ENCODE measurements at places on chromosomes 7 and 10.

DNA sequence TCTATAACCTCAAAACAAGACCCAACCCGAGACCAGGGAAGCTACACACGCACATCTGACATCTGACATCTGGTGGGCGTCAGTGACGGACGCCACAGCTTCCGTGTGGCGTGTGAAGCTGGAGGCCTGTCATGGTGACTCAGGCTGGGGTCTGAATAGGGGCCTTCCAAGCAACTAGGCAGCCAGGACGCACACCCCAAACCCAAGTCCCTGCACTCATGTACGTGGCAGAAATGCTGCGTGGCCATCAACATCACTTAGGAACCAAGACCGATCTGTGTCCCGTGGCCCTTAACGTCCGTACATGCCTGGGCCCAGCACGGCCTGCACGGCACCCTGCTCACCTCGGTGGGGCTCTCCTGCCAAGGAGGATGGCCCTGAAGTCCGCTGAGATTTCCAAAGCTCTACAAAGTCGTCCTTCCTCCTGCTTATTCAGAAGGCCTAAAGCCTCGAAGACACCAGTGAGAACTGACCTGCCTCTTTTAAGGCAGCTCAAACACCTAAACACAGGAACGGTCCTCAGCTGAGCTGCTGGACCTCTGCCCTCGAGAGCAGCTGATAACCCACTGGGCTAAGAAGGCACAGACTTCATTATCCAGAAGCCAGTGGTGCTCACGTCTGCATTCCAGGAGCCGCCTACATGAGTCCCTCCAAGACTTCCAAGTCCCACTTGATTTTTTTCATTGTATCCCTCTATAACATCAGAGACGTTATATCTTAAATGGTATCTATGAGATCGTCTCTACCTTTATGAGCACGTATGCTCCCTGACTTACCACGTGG is 82.5 kb downstream of the DIP2C start:
- no peak for DNase-seq
- no peaks in the 10 kb centered on the region for H3K36me3 ChIP-seq
- H3K27ac ChIP-seq, result no peak overlapping the region
- H3K4me3 ChIP-seq, result no peak overlapping the region

DNA sequence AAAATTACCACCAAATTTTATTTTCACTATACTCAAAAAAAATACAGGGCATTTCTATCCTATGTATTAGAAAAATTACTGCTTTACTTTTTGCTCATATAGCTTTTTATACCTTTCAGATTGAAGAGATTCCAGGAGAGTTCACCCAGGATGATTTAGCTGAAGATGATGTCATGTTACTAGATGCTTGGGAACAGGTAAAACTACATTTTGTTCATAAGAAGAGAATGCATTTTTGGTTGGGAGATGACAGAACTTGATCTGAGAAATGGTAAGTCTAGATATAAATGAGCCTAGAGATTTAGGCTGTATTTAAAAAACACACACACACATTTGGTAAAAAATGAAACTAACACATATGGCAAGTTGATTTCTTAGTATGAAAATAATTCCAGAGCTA is 38.1 kb upstream of the ARL4A start:
- H3K36me3 ChIP-seq, result no peaks in the 10 kb centered on the region
- no peak overlapping the region for H3K4me3 ChIP-seq
- H3K27ac ChIP-seq, result no peak overlapping the region
- no peaks in the 10 kb centered on the region for H3K4me1 ChIP-seq

DNA sequence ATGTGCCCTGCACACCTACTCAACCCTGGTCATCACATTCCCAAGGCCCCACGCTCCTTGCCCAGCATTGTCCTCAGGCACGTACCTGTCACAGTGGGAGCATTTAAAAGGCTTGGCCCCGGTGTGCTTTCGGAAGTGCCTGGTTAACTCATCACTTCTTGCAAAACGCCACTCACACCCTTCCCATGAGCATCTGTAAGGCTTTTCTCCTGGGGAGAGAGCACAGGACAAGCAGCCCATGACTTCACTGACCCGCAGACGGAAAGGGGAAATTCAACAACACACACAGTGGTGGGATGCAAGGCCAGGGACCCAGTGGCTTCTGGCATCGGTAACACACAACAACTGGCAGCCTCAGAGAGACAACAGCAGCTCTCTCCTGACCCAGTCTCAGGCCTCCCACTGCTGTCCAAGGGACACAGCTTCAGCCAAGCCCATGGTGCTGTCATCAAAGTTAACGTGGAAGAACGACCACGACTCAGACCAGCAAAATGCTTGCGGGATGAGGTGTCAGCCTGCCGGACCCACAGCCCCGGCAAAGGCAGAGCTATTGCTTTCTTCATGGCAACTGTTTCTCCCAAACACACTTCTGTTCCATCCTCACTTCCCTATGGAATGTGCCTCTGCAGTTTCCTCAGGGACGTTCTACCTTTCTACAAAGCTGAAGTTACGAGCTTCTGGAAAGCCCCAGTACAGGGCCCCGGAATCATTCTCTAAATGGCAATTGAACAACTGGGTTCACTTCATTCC is 4.8 kb downstream of the KLF6 start:
- no peaks in the 10 kb centered on the region for H3K27me3 ChIP-seq
- DNase-seq, result no peak
- H3K27ac ChIP-seq, result peak overlapping the region; percentile 97
- peaks cover 91% of the 10 kb centered on the region for H3K36me3 ChIP-seq
- H3K4me3 ChIP-seq, result peak overlapping the region; percentile 91
- peaks cover 70% of the 10 kb centered on the region for H3K4me1 ChIP-seq

GRCh38 chr10:15325243-15325943 is 45.7 kb downstream of the FAM171A1 start:
- peaks cover 9% of the 10 kb centered on the region for H3K27me3 ChIP-seq
- no peak overlapping the region for H3K4me3 ChIP-seq
- DNase-seq, result no peak
- H3K27ac ChIP-seq, result no peak overlapping the region
- no peaks in the 10 kb centered on the region for H3K4me1 ChIP-seq
- H3K36me3 ChIP-seq, result no peaks in the 10 kb centered on the region

DNA sequence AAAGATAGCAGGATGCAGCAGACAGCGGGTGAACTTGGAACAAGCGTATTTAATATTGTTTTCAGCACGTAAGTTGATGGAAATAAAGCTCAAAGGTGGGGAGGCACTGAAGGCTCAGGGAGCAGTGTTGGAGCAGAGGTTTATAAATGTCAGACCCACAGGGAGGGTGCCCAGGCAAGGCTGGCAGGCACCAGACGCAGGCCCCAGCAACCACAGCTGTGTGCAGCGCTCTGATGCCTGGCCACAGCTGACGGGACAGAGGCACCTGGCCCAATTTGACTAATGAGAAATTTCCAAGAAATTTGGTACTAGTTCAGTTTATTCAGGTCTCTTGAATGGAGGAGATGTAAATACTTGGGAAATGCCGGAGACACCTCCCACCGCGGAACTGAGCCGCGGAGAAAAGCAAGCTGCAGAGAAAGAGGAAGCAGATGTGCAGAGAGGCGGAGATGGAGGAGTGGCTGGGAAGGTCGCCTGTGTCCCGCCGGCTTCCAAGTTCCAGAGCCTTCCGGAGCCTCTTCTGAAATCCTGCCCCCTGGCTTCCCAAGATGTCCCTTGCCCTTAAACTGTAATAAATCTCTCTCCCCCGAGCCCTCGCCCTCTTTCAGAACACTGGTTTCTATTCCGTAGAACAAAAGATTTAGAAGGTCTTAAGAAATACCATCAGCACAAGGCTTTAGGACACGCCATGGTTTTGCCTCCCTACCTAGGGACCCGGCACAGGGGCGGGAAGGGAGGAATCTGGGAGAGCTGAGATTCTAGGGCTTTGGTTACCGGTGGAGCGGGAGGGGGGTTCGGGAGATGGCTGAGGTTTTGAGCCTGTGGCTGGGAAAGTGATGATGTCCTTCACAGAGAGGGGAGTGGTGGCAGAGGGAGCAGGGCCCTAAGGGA is 38.4 kb upstream of the PLXNA4 start:
- no peak overlapping the region for H3K27ac ChIP-seq
- DNase-seq, result no peak
- no peaks in the 10 kb centered on the region for H3K36me3 ChIP-seq
- H3K27me3 ChIP-seq, result peaks cover 18% of the 10 kb centered on the region
- H3K4me3 ChIP-seq, result peak overlapping the region; percentile 49

DNA sequence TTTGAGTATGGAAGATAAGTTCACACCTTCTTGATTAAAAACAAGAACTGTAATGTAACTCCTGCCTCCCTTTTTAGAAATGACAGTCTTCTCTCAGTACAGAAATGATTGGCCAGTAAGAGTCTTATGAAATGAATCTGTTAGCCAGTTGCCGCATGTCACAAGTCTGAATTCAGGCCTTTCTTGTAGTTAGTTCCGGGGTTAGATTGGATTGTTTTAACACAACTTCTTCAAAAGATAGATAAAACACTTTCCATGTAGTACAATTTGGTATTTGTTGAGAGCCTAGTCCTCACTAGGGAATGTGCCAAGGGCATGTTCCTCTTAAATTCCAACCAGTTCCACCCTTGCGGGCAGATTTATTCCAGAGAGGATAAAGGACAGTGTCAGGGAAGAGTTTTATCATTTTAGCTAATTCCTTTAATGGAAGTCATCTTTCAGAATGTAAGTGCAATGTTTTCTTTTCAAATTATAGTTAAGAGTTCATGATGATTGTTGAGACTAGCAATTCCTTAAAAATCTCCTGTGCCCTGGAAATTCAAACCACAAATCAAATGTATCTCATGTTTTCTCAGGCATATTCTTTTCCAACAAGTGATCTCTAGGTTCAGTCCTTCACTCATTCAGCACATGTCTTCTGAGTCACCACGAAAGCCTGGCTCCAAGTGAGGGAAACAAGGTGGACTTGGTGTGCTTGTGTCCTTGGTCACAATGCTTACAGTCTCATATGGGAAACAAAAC is 4.1 kb downstream of the FHIP2A start:
- H3K4me1 ChIP-seq, result peaks cover 48% of the 10 kb centered on the region
- H3K4me3 ChIP-seq, result no peak overlapping the region
- H3K27me3 ChIP-seq, result no peaks in the 10 kb centered on the region
- no peak overlapping the region for H3K27ac ChIP-seq

Data from activated B cell treated with CpG ODN at 0.5 μM for 24 hours (primary cell).